ENCODE measurements at places on chromosomes 7 and 10. TPM values are rescaled to one million over a fixed set of nuclear protein-coding genes. Genes with fewer than 3 reads are reported as not detected.

DNA sequence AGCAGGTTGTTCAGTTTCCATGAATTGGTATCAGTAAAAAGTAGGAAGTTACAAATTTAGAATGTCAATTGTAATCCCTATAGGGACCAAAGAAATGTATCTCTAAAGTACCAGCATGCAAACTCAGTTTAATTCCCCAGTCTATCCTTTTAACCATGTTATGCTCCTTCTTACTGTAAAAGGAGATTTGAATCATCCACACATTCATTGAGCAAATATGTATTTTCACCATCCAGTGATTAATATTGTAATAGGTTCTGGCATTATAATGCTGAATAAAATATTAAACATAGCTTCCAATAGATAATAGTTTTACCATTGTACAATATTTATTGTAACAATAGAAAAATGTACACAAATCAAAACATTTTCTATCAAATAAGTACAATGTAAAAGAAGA, 228.2 kb upstream of the SEMA3A start:
- no peak for DNase-seq

DNA sequence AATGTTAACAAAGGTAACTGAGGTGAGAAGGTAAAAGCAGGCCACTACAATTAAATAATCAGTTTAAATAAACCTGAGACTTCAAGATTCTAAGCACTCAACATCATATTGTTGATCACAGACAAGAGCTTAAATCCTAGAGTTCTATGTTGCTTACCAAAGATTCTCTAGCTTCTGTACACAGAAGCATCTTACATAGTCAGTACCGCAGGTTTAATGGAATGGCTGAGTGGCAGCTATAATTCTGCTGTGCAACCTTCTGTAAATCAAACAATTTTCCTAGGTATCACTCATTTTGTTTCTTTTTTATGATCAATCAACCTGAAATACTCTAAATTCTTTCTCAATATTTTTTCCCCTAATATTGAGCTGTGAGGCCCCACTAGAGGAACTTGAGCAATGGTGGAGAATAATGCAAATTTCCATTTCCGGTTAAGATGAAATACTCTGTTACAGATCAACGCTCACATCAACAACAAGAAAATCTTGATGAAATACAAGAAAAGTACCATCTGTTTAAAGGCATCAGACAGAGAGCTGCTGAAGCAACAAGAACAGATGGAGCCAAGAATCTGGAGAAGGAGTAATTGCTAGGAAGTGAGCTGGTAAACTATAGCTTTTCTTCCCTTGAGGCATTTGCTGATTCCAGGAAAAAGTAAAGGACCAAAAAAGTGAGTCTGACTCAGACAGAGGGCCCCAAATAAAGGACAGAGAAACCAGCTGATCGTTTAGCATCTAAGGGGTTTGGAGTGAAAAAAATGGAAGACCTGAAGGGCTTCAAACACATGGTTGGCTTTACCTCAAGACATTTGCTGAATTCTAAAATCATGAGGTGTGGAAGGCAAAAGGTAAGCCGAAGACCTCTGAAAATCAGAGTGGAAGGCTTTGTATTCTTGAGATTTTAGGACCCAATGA, 22.6 kb downstream of the PNPLA8 start:
- no peak for DNase-seq

- DNase-seq = no peak
Observed at GRCh38 chr7:36620166-36620708, 104.1 kb downstream of the AOAH start.

DNA sequence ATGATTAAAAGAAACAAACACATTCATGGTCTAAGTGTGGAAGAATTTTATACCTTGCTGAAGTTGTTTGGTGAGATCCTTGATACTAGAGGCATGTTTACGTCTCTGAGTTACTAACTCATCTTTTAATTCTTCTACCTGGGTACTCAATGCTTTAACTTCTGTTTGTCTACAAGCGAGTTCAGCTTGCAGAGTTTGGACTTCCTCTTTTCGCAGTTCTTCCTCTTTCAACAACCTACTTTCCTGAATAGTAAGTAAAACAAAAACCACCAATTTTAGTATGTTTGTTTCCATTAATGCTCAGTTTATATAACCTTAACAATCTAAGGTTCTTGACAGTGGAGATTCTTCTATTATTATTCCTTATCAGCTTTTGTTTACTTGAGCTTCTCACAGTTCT, 42.9 kb downstream of the CCDC186 start:
- no peak for DNase-seq

GRCh38 chr10:61623161-61623560, 39.6 kb upstream of the CABCOCO1 start:
- DNase-seq = no peak

DNA sequence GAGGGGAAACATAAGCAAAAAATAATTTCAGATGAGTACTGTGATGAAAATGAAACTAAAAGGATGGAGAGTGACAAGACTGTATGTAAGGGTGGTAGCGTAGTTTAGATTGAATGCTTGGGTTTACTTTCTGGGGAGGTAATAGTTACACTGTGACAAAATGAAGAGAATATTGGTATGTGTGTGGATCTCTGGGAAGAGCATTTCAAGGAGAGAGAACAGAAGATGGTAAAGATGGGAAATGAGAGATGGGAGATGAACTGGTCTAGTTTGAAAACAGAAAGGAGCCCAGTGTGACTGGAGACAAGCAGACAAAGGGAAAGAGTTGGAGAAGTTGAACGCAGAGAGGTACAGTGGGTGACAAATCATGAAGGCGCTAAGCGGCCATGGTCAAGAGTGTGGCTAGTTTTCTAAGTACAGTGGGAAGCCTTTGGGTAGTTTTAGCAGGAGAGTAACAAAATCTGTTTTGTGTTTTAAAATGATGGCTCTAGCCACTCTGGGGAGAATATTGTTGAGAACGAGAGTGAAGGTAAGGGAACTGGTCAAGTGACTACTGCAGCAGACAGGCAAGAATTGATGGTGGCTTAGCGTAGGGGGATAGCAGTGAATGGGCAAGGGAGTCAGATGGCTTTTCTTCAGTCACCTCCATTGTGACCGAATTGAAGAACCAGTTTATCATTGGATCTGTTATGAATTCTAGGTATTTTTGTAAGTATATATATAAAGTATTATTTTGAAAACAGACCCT, 22.6 kb downstream of the PALS2 start:
- no peak for DNase-seq

- DNase-seq = no peak
Observed at GRCh38 chr10:61937631-61938351, 36.3 kb downstream of the ARID5B start.

GRCh38 chr7:91636129-91636724, 244.3 kb downstream of the MTERF1 start:
- DNase-seq = no peak

GSTO2 gene
- 22.0 TPM for total RNA-seq

LRMDA gene
- total RNA-seq = 24.3 TPM

CPVL gene
- total RNA-seq = 19.1 TPM

SLC29A4 gene
- 6.5 TPM for total RNA-seq

MSMB gene
- total RNA-seq = not detected

Measured in kidney epithelial cell (primary cell).